ENCODE measurements at places on chromosomes 4 and X.

DNA sequence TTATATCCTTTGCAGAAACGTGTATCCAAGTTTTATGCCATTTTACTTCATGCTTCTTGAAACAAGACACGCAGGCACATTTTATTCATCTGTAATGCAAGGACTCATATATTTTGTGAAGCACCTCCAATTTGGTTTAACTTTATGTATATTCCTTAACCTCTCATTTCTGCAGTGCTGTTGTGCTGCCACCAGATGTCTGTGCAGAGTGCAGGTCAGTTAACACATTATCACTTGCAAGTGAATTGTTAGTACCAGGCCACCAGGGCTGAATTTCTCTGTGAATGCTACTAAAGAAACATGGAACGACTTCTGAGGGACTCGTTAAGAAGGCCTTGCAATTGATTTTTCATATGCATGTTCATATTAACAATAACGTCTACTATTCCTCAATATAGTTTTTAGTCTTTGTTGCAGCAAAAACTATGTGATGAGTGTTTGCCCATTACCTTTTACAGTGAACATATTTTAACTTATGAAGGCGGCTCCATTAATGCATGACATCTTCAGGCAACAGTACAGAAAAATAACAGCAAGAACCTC, 770.3 kb downstream of the NLGN4X start:
- no peak for DNase-seq

DNA sequence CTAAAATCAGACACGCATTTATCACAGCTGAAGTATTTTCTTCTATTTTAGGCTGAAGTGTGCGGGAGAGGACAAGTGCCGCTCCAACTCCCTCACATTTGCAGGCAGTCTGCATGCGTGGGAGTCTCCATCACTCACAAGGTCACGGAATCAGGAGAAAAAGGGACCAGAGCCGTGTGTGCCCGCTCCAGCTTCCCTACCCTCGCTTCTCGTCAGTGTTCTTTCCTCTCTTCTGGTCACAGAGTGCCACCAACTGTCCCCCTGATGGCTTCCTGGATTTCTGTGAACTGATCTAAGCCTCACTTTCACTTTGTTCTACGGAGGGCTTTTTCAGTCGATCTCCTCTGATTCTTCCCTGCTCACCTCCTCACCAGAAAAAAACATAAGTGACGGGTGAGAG, 407.4 kb upstream of the AADAT start:
- DNase-seq = no peak

GRCh38 chrX:47169273-47169672, 24.3 kb downstream of the RBM10 start:
- DNase-seq = no peak

GRCh38 chr4:41142376-41143310, 71.7 kb downstream of the APBB2 start:
- DNase-seq = no peak

DNA sequence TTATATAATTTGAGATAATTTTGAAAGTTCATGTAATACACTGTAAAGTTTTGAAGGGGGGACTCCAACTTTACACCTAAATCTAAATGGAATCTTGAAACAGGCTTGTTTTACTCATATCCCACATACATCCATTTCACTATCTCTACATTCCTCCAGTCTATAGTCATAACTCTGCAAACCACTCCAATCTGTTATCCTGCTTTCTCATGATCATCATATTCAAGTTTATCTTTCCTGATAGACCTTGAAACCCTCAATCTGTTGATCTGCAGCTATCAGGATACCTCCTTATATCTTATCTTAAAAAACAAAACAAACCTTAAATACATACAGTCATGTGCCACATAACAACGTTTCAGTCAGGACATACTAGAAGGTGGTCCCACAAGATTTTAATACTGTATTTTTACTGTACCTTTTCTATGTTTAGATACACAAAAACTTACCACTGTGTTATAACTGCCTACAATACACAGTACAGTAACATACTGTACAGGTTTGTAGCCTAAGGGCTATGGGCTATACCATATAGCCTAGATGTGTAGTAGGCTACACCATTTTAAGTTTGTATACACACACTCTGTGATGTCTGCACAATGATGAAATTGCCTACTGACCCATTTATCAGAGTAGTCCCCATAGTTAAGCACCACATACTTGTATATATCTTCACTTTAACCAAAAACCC, 14.0 kb downstream of the CHIC2 start:
- no peak for DNase-seq

DNA sequence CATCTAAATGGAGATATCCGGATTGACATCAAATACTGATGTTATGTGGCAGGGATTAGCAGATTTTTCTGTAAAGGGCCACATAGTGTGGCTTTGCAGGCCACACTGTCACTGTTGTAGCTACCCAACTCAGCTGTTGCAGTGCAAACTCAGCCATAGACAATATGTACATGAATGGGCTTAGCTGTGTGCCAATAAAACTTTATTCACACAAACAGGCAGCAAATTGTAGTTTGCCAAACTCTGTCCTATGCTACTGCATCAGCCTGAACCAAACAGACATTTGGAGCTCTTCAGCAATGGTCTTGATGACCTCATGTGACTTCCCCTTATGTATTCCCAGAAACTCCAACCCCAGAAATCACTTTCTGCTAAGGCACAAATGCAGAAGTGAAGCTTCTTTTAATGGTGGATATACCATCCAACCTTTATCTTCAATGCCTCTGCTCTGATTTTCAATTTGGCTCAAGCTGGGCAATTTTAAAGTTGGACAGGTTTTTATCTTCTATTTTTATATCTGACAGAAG, 18.4 kb upstream of the TRPC5OS start:
- DNase-seq = no peak

GRCh38 chrX:105191878-105192277, 28.6 kb downstream of the TEX13A start:
- no peak for DNase-seq

GRCh38 chr4:95949136-95949765, 109.4 kb downstream of the PDHA2 start:
- no peak for DNase-seq

DNA sequence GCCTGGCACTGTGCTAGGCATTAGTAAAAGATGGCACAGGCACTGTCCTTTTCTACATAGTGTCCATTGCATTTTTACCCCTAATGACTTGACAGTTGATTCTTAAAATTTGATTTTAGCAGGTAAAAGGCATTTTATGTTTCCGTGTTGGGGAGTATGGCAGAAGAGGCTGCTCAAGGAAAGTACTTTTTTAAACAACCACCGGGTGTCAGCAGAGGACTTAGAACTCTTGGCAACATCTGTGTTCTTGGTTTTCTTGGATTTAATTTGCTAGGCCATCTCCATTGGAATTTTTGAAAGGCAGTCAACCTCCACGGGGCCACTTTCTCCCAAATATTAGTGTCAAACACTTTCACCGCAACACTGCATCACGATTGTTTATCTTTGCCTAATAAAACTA, 102.9 kb downstream of the TSPAN7 start:
- no peak for DNase-seq

- DNase-seq = no peak
Observed at GRCh38 chr4:42945874-42946273, 53.4 kb downstream of the GRXCR1 start.

GRCh38 chr4:26724534-26724933, 136.1 kb upstream of the STIM2 start:
- no peak for DNase-seq

- DNase-seq = no peak
Observed at GRCh38 chr4:19905024-19905423, 346.7 kb upstream of the SLIT2 start.

DNA sequence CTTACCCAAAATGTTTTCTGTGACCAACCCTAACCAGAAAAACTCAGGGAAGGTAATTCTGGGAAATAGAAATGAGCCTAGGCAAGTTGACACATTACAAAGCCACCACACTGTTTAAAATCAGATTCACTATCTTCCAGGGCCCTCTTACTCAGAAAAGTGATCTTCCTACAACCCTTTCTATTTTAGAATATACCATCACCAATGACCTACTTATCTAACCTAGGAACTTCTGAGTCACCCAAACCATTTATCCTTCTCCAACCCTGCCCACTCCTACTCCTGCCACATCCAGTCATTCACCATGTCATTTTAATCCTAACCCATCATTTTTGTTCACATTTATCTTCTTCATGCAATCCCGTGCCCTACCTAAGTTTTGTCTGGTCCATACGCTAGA, 89.9 kb downstream of the FTHL17 start:
- no peak for DNase-seq

- DNase-seq = no peak
Observed at GRCh38 chr4:43716721-43717395, 731.8 kb downstream of the KCTD8 start.

DNA sequence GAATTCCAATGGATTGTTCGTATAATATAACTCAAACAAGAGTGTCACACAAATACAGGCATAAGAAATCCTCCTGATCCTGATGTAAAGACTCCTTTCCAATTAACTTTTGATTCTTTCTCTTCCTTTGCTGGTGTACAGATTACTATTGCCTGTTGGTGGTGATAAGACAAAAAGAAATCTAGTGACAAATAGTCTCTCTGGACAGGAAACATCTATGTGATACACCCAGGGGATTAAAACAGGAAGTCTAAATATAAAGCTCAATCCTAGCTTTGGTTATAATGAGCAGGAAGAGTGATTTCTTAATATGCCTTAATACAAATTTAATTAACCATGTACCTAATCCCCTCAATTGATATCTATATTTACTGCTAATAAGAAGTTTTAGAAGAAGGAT, 45.1 kb downstream of the ARHGEF6 start:
- DNase-seq = no peak

DNA sequence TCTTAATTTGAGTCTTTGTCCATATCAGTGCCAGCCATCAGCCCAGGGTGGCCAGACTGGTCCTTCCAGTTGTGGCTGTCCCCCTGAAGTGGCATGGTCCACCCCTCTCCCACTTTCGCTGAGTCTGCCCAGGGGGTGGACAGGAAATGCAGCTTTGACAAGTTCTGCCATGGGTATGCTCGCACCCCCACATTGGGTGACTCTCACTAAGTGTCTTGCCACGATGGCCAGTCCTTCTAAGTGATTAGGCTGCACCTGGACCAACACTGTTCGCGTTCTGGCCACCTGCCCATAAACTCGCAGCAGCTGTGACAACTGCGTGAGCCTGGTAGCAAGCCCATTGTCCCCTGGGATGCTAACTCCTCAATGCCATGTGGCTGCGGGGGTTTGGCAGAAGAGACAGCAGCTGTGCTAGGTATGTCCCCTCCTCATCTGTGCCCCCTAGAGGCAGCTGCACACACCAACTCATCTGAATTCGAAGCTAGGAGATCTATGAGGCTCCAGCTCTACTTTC, 10.0 kb upstream of the LNX1 start:
- no peak for DNase-seq

DNA sequence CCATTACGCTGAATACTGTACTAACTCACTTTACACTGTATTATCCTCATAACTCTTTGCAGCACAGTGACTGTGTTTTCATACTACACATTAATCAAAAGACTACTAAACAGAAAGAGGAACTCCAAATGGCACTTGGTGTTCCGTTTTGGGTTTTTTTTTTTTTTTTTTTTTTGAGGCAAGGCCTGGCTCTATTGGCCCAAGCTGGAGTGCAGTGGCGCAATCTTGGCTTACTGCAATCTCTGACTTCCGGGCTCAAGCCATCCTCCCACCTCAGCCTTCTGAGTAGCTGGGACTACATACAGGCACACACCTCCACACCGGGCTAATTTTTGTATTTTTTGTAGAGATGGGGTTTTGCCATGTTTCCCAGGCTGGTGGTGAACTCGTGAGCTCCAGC, 10.7 kb downstream of the KLHL8 start:
- DNase-seq = no peak

- no peak for DNase-seq
Observed at GRCh38 chr4:106038012-106038411, 142.7 kb downstream of the NPNT start.

DNA sequence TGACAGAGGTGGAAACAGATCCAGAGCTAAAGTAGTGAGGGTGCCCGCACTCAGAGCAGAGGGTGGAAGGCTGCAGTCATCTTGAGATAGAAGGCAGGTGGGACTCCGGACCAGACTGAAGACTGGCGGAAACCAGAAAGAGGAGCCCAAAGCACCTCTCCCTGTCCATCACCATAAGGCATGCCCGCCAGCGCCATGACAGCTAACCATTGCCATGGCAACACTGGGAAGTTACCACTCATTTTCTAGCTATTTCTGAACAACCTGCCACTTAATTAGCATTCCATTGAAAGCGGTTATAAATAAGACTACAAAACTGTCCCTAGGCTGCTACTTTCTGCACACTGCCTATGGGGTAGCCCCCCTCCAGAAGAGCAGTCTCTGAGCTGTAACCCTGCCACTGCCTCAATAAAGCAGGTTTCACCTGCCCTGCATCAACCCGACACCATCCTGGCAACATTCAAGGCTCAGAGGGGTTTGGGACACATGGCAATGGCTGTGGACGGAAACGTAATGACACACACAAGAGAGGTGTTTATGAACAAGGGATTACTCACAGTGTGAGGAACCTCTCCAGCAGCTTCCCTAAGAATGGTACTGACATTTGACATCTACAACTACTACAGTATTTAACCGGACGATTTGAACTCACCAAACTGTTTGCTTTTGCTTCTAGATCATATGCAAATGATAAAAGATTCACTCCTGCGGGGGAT, 27.8 kb upstream of the FGFBP2 start:
- DNase-seq = no peak

DNA sequence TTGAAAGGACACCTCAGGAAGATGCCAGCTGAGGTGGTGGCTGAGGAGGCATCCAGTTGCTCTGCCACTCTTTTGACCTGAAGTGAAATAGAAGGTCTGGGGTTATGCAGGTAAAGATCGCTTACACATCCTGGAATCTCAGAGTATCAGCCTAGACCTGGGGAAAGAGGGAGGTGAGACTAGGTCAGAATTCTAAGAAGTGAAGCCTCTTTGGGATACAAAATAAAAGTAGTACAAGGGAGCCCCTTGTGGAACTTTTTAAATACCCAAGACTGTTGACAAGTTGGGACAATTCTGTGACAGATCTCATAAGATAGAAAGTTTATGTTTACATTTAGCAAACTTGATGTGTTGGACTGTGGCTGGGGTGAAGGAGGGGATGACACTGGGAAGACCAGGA, 263.1 kb downstream of the SPRY1 start:
- DNase-seq = no peak

All from activated T-helper 2 cell treated with anti-CD3 and anti-CD28 coated beads, Interferon-gamma antibody, Interleukin-2, Interleukin-4, amounts not matched to agents 10 μg/mL and 5 μg/mL and 100 μg/mL, durations not matched to agents 14 hours and 24 hours and 36 hours (primary cell).